ENCODE measurements at places on chromosomes 2 and 18.

DNA sequence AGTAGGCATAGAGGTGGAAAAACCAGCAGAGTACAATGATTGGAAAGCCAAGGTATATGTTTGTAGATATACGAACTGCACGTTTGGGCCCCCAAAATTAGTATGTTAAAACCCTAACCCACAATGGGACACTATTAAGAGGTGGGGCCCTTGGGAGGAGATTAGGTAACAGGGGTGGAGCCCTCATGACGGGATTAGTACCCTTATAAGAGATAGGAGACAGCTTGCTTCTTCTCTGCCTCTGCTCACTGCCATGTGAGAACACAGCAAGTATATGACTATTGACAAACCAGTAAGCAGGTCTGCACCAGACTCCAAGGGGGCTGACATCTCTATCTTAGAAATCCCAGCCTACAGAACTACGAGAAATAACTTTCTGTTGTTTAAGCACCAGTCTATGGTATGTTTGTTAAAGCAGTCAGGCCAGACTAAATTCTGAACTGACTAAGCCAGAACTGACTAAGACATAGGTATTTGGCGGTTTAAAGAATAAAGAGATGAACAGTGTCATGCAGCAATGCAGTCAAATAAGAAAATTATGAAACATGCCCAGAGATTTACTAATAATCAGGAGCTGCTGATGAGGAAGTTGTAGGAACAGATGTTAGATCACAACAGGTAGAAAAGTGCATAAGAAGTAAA is 182.9 kb downstream of the DYM start:
- DNase-seq: no peak

DNA sequence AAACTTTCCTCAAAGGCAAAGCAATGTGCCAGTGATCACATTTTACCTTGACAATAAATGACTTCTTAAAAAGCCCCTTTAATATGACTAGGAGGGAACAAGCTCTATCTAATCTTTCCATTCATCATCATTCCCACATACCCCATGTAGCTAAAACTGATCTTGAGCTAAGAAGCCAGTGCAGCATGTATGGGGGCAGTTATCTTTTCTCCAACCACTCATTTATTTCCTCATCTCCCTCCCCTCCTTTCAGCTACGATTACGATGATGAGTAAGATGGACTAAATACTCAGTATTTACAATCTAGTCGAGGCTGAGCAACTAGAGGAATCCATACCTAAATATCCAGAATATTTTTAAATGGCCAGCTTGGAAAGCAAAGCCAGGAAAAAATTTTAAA is 35.5 kb downstream of the PNO1 start:
- no peak for DNase-seq

DNA sequence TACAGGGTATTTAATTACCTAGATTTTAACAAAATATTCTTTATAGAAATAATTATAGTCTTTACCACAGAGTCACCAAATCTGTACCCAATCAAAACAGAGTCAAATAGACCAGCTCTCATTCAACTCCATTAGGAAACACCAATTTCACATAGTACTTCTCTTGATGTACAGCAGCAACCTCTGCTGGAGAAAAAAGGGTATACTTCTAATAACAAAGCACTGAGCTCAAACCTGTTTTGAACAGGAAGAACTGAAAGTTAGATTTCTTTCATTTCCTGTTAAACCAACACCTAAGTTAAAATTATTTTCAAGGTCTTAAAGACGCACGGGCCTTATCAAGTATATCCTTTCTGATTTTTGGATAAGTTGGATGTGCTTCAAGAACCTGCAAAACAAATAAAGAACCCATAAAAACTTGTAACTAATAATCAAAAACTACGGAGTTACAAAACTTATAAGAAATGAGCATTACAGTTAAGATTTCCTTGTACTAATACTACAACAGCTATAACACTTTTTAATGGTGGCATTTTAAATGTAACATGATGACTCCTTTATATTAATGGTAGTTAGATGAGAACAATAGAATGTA is 79.0 kb downstream of the TTC21B start:
- peak; percentile 59 for DNase-seq

DNA sequence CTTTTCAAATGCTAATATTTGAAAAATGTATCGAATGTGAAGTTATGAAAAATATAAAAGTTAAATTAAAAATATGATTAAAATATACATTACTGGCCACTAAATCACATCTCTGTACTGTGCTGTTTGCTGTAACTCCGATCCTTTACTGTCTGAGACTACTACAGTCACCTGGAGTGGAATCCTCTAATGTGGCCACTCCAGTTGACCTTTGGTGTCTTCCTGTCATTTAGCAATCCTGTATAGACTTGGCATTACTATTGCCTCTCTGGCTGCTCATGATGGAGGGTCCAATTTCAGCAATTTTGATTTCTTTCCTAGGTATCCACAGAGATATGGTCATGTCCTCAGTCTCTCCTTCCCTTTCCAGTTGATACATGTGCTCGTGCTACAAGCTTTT is 560.0 kb downstream of the CCDC85A start:
- DNase-seq: no peak

- no peak for DNase-seq
Measured at GRCh38 chr18:63273222-63273927, 46.2 kb downstream of the BCL2 start.

GRCh38 chr2:236823963-236824362 is 254.3 kb downstream of the ACKR3 start:
- DNase-seq: peak; percentile 4

GRCh38 chr2:218383892-218384519 is 1.9 kb downstream of the SLC11A1 start:
- no peak for DNase-seq

DNA sequence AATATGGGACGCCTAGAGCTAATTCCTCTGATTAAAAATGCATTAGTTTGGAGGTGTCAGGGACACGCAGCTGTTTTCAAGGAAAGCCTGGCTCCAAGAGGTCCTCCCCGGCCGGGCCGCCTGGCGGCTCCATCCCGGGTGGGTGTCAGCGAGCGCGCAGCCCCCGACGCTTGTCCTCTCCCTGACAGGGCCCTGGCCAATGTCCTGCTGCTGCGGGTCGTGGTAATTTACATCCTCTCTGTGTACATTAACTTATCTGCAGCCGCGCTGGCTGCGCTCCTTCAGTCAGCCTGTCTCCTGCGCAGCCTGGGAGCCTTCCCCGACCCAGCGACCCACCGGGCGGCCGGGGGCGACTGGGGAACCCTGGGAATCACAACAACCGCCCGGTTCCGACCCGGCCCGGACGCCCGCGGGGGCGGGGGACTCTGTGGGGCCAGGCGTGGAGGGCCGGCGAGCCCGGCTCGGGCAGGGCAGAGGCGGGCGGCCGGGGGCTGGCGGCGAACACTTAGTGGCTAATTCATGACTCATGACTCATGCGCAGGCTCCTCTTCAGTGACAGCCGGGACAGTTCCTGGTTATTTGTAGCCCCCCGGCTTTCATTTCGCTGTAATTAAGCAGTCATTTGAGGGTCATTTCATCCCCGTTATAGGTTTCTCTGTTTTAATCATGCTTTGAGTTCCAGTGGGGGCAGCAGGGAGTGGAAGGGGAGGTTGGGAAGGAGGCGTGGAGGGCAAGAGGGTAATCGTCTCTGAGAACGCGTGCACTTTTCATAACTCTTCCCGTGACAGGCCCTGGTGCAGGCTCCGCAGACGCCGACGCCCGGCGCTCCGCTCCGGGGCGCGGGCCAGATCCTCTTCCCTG is 141.9 kb upstream of the CTAGE1 start:
- DNase-seq: peak; percentile 52

DNA sequence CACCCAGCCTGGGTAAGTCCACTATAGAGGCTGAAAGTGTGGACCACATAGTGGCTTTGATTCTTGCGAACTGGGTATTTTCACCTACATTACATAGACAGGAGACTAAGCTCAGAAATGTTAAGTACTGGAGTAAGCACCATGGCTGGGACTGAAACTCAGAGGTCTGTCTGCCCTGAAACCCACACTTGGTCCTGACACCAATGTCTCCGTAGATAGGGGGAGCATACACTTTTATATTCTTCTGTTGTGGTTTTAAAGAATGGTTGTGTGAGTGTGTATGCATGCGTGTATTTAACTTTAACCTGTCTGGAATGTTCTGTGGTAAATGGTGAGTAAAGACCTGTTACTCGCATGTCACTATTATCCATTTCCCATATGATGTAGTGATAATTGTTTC is 10.3 kb upstream of the NPPC start:
- DNase-seq: no peak

GRCh38 chr2:102451968-102452367 is 21.1 kb upstream of the SLC9A4 start:
- DNase-seq: no peak

DNA sequence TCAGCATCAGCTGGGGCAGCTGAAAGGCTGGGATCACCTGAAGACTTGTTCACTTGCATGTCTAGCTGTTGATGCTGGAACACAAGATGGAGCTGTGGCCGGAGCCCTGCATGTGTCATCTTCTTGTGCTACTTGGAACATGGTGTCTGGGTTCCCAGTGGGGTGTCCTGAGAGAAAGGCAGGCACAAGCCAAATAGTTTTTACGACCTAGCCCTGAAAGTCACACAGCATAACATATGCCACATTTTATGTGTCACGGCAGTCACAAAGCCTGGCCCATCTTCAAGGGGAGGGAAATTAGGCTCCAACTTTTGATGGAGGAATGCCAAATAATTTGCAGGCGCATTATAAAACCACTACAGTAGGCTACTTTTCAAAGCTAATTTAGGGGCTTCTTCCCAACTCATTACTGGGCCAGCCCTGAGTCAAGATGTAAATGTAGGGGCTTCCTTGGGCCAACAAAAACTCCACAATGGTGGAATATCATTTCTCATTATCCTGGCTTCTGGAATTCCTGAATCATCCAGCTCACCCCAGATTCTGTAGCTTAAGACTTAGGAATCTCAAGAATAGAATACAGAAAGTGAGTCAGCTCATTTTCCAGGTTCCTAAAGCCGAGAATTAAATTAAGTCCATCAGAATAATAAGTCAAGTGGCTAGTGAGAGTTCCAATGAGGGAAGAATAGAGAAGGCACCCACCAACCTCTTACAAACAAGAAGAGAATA is 543.0 kb downstream of the TNS1 start:
- DNase-seq: no peak

DNA sequence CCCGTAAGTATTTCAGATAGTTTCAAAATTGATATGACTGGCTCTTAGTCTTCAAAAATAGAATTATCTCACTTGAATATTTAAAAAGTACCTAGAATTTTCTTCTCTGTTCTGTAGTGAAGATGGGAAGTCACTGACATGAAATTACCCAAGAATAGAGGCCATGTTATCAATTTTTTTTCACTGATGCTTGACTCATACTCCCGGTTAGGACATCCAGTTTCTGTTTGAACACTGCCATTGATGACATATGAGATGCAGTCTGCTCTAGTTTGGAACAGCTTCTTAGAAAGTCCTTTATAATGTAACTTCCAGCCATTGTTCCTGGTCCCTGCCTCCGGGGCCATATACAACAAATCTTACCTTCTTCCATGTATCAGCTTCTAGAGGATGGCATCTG is 26.0 kb downstream of the MAP3K20 start:
- no peak for DNase-seq

DNA sequence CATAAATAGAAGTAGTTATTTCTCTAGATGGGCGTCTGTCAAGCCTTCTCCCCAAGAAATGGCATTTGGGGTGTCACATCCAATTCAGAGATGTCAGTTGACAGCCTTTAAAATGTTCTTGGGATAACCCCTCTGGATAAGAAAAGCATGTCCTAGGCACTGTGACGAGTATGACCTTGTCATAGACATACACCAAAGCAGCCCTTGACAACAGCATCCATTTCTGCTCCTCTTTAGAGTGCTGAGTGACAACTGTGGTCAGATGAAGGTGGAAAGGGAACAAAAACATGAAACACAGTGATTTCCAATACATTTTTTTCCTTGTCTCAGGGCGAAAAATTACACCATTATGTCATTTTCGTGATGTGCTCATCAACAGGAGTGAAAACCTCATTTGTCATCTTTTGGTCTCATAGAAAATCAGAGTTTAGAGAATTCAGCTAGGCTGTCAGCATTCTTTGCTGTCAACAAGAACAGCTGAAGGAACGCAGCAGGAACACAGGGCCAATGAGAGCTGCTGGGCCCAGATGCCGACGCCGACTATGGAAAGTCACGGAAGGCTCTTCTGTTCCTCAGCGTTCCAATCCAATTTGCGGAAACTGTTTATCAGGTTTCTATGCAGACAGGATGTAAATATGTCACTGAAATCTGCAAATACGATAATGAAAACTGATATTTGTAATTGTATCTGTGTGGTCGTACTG is 193.2 kb downstream of the ICOS start:
- DNase-seq: no peak

DNA sequence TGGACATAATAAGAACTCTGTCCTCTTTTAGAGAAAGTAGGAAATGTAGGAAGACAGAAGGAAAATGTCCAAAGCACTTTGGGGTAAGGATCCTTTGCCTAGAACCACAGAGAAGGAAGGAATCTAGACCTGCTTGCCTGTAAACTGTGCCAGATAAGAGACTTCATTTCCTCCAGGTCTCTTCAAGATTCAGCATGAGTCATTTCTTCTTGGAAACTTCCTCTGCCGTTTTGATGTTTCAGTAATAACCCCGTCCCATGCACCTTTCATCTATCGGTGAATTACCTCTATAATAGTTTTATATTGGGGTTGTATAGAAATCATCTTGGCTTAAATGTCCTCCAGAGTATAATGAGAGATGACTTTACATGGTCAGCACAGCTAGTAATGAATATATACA is 63.2 kb upstream of the LRATD1 start:
- peak; percentile 15 for DNase-seq

DNA sequence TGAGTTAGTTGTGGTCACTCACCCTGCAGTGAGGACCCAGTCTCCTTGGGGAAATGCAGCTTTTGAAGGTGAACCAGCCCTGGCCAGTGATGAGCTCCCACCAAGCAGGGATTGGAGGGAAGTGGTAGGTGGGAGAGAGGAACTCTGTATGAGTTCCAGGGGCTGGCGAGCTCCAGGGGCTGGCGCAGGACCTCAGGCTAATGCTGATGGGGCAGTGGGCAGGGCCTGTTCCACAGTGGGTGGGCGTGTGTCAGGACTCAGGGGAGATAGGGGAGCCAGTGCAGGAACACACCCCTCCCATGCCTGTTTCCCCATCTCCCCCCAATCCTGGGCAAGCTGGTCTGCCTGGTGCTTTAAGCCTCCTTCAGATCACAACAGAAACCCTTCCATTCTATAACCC is 208.4 kb downstream of the DYSF start:
- DNase-seq: no peak

Measured in kidney capillary endothelial cell (primary cell).